ENCODE measurements at places on chromosomes 7 and 10. TPM values are rescaled to one million over a fixed set of nuclear protein-coding genes. Genes with fewer than 3 reads are reported as not detected.

- DNase-seq: peak; percentile 50
These were observed 851 bp downstream of the MKRN1 start for GRCh38 chr7:140478246-140479061.

- peak; percentile 32 for DNase-seq
These were observed 22.7 kb downstream of the RAMP3 start for GRCh38 chr7:45180084-45180986.

DNA sequence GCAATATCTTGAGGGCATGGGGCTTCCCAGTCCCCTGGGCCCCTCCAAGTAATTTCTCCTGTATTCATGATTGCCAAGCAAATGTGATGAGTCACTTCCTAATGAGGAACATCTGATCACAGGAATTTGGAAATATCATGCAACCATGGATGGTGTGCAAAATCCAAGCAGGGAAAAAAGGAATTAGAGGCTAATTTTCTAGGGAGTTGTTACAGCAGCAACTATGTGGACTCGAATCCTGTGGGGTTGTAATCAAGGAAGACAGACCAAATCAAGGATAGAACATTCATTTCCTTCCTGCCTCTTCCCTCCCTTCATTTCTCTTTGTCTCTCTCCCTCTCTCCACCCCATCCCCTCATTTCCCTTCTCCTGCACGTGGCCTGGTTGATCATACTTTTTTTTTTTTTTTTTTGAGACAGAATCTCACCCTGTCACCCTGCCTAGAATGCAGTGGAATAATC lies 23.9 kb upstream of the AGFG2 start:
- DNase-seq: no peak

DNA sequence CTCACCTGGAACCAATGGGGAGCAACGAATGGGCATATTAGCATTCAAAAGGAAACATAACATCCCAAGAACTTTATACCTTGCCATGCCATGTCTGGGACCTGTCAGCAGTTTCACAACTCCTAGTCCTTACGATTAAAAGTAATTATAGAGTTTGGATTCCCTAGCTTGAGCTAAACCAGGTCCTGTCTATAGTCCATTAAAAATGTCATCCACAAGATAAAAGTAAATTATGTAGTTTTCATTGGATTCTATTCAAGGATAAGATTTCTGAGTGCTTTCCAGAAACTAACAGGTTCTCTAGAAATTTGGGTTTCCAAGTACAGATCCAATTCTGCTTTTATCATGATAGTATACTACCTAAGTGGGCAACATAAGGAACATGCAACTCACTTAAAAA lies 163.6 kb upstream of the PTN start:
- DNase-seq: no peak

GRCh38 chr7:42070068-42070467 lies 166.9 kb downstream of the GLI3 start:
- DNase-seq: no peak

DNA sequence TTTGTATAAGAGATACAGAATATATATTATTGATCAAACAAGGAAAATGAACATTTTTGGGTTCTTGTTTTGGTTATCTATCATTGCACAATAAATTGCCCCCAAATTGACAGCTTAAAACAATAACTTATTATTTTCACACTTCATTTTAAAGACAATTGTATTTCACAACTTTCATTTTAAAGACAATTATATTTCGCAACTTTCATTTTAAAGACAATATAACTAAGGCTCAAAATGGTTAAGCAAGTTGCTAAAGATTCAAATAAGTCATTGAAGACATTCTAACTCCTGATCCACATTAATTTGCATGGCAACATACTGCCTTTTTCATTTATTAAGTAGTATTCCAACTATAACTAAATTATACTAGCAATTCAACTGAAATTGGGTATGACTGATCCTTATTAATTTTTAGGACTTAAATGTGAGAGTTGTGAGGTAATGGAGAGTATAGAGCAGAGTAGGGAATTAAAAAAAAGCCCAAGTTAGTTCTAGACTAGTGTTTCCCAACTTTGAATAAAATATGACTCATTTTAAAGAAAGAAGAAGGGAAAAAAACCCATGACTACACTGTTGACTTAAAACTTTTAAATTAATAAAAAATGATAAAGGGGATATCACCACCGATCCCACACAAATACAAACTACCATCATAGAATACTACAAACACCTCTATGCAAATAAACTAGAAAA lies 9.9 kb upstream of the STEAP2 start:
- no peak for DNase-seq

DNA sequence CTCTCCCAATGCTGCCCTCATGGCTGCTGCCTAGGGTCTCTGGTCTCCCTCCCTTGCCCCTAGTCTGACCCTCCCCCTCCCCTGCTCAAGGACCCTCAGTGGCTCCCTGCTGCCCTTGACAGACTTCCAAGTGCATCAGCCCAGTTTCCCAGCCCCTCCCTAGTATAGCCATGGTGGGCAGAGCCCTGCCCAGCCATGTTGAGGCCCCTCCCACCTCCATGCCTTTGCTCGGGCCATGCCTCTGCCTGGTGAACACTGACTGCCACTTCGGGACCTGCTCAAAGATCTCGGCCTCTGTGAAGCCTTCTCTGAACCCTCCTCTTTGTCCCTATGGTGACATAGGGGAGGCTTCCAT lies 73.2 kb downstream of the MYL10 start:
- no peak for DNase-seq

DNA sequence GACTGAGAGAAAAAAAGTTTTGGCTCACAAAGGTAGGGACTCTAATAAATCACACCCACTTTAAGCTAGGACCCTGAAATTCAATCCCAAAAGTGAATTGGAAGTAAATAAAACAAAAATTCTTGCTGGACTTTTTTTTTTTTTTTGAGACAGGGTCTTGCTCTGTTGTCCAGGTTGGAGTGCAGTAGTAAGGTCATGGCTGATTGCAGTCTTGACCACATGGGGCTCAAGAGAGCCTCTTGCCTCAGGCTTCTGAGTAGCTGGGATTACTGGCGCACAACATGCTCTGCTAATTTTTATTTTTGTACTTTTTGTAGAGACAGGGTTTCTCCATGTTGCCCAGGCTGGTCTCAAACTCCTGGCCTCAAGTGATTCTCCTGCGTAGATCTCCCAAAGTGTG lies 5.0 kb upstream of the LUC7L2 start:
- no peak for DNase-seq

DNA sequence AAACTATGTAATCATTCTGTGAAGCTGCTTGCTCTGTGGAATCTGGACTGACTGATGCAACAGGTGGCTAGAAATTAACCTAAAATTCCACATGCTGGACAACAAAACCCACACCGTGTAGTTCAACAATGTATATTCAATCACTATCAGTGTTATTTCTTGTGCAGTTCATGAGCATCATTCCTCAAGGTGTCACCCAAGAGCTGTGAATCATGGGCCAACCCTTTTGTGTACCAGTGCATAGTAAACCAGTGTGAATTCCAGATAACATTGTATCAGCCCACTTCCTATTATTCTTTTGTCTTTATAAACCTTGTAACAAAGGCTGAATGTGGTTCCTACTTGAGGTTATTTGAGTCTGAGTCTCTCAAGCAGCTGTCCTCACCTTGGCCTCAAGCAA lies 905.2 kb upstream of the ZNF722 start:
- DNase-seq: no peak

DNA sequence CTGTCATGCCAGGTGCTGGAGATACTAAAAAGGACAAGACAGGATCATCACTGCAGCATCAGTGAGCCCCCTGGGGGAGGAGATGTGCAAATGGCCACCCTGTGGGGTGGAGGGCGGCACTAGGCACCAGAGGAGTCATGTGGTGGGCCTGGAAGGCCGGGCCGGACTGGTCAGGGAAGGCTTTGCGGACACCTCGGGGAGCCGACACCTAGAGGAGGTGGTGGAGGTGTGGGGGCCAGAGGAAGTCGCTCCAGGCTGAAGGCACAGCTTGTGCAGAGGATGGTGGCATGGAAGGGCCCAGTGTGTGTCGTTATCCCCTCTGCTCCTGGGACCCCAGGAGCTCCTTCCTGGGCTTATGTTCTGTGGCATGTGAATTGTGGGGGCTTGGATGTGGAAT lies 437.7 kb downstream of the RPS24 start:
- no peak for DNase-seq

GRCh38 chr10:36048780-36049179 lies 406.7 kb upstream of the FZD8 start:
- no peak for DNase-seq

GRCh38 chr7:43104874-43105520 lies 7.5 kb upstream of the HECW1 start:
- no peak for DNase-seq

GRCh38 chr10:72087969-72088888 lies at the start of gene SPOCK2:
Gene SPOCK2, minus strand, starts transcription at chr10:72088551. Its CDS starts 223 bp downstream, at chr10:72088328.
- no peak for DNase-seq

GRCh38 chr10:126459878-126460481 lies 71.7 kb upstream of the ADAM12 start:
- DNase-seq: no peak

DNA sequence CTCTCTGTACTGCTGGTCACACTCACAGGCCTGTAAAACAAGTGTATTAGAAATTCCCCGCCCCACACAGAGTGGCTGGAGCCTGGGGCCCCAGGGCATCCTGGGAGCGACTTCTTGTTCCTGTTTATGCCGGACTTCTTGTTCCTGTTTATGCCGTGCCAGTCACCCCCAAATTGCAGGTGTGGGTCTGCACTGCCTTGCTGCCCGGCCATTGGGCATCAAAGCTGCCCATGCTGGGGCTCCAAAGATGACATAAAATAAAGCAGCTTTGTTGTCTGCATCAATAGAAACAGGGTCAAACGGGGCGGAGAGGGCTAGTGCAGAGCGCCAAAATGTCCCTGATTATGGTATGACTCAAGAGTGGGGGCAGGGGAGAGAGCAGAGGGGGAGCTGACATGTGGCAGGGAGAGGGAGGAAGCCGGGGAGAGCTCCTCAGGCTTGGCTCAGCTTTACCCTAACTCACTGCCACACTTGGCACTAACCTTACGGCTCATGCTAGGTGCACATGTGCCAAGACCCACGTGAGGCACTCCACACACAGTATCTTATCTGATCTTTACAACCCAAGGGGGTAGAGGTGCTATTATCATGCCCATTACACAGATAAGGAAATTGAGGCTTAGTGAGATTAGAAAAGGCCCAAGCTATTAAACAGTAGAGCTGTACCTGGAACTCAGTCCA lies 98.4 kb downstream of the PIP4K2A start:
- DNase-seq: peak; percentile 65

The EXOC6 gene
- total RNA-seq: 9.9 TPM

The TMEM213 gene
- total RNA-seq: not detected

The ANKRD30A gene
- total RNA-seq: not detected

The TACR2 gene
- 0.24 TPM for total RNA-seq

The ERVW-1 gene
- total RNA-seq: not detected

The EN2 gene
- total RNA-seq: 0.11 TPM

The ENTPD1 gene
- 6.0 TPM for total RNA-seq
